ENCODE measurements at places on chromosomes 2 and 18.
A peak's percentile ranks its signal among the peaks of the same experiment; 100 is the strongest.

DNA sequence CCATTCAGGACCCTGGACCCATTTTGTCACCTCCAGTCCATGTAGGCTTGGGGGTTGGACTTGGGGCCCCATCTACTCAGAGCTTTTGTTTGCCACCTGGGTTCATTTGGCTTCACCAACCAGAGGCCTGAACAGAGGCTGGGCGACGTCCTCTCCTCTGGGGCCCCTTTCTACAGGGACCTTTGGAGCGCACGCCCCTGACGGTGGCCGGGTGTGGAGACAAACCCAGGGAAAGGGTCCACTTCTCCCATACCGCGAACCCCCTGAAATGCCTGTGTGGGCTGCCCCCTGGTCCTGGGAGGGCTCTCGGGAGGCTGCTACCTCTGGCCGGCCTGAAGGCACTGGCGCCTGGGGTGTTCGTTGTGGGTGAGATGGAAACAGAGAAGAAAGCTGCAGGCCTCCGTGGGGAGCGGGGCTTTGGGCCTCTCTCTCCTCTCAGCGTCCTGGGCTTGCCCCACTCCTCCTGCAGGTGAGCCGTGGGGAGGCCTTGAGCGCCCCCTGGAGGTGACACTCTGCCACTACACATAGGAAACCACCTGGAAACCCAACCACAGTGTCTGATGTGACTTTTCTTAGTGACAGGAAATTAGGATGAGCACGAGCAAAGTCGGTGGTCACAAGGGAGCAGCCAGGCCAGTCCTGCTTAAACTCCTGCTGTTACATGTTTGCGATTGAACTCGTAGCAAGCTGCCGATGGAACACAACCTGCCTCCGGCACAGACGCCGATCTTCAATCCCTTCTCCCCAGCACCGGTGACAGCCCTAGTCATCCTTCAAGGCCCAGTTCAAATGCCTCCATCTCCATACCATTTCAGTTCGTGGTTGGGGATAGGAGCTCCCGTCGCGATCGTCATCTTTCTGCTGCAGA is 12.0 kb upstream of the NTSR2 start:
- peak overlapping the region; percentile 37 for H3K27ac ChIP-seq
- H3K36me3 ChIP-seq, result no peaks in the 10 kb centered on the region
- peaks cover 7% of the 10 kb centered on the region for H3K4me1 ChIP-seq
- peaks cover 56% of the 10 kb centered on the region for H3K27me3 ChIP-seq

GRCh38 chr2:229296536-229296935 is 25.4 kb upstream of the PID1 start:
- H3K27me3 ChIP-seq, result peaks cover 6% of the 10 kb centered on the region
- no peak overlapping the region for H3K27ac ChIP-seq
- no peak overlapping the region for H3K4me3 ChIP-seq
- no peaks in the 10 kb centered on the region for H3K4me1 ChIP-seq
- no peak for DNase-seq

DNA sequence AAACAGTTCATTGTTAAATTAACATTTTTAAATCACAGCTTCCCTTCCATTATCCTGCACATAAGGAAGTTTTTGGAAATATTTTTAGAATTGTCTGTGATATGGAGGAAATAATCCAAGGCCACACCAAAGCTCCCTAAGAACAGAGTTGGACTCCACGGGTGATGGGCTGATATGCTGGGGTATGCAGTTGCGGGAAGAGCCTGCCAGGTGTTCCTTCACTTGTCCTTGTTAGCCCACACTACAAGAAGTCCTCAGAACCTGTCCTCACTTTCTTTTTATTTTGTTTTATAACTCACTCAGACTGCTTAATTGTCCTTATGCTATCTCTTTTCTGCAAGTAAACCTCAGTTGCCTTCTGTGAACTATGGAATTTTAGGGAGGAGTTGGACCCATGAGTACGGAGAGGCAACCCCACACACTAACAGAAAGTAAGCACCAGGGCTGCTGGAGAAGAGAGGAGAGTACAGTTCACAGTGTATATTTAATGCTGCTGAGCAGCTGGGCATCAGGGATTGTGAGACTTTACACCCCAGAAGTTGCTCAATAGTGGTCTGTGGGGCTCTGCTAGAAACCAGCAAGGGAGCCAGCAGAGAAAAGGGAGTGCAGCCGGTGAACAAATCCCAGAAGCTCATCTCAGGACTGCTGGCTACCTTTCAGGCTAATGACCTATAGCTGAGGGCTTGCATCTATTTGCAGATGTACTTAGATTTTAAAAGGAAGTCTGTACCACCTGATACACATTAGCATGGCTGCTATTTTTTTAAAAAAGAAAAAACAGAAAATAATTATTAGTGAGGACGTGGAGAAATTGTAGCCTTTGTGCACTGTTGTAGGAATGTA is 280.1 kb upstream of the STON1 start:
- no peaks in the 10 kb centered on the region for H3K27me3 ChIP-seq
- no peaks in the 10 kb centered on the region for H3K36me3 ChIP-seq
- no peak overlapping the region for H3K27ac ChIP-seq
- no peaks in the 10 kb centered on the region for H3K4me1 ChIP-seq

GRCh38 chr18:42632801-42633200 is 482.7 kb downstream of the RIT2 start:
- no peaks in the 10 kb centered on the region for H3K36me3 ChIP-seq
- DNase-seq, result no peak

DNA sequence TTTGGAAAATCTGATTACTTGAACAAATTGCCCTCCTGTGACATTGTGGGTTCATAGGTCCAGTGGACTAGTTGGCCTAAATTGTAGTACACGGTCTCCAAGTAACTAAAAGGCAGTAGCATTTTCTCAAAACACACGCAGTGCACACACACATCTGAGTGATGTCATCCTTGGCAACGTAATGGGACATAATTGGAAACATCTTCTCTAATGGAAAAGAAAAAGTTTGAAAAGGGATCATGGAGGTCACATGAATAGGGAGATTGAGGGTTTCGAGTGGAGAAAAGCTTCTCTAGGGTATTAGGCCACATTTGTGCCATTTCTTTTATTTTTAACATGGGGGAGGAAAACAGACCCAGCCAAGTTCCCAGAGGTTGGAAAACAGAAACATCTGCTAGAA is 93.3 kb downstream of the MAP4K4 start:
- H3K4me3 ChIP-seq, result no peak overlapping the region
- H3K36me3 ChIP-seq, result peaks cover 6% of the 10 kb centered on the region
- no peak for DNase-seq
- peaks cover 18% of the 10 kb centered on the region for H3K4me1 ChIP-seq
- H3K27me3 ChIP-seq, result no peaks in the 10 kb centered on the region
- no peak overlapping the region for H3K27ac ChIP-seq

DNA sequence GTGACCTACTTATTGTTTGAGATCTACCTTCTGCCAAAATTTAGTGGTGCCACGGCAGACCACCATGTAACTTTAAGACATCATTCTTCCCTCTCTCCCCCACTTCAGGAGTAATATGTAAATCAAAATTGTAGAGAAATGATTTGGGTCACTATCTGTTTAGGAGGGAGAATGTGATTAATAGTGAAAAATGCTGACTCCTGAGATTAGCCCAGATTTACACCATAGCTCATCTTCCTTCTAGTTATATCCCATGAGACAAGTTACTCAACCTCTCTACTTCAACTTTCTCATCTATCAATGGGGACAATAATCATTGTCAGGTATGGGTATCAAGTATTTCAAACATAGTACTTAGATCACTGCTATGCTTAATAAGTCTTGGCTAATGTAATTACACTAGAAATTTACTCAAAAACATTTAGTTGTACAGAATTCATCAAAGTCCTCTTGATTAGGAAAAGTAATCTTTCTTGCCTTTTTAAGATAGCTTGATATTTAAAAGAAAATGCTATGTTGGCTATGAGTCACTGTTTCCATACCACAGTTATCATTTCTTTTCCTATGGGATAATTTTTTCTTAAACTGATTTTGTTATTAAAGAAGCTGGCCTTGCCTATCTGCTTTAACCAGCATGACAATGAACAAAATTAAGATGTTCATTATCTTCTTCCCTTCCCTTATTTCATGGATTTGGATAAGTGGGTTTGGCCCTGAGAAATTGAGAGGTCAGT is 1038.9 kb upstream of the ZEB2 start:
- no peak for DNase-seq
- H3K27ac ChIP-seq, result no peak overlapping the region

DNA sequence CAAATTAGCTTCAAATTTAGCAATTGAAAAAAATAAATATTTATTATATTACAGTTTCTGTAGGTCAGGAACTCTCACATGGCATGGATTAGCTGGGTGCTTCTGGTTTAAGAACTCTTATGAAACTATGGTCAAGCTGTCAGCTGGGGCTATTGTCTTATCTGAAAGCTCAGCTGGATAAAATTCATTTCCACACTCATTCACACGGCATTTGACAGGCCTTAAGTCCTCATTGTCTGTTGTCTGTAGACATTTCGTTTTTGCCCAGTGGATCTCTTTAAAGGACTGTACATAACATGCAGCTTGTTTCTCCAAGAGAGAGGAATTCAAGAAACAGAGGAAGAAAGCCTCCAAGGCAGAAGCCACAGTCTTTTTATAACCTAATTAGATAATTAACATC is 1556.8 kb upstream of the SLC39A10 start:
- DNase-seq, result no peak
- H3K27ac ChIP-seq, result no peak overlapping the region
- H3K4me3 ChIP-seq, result no peak overlapping the region
- no peaks in the 10 kb centered on the region for H3K4me1 ChIP-seq

DNA sequence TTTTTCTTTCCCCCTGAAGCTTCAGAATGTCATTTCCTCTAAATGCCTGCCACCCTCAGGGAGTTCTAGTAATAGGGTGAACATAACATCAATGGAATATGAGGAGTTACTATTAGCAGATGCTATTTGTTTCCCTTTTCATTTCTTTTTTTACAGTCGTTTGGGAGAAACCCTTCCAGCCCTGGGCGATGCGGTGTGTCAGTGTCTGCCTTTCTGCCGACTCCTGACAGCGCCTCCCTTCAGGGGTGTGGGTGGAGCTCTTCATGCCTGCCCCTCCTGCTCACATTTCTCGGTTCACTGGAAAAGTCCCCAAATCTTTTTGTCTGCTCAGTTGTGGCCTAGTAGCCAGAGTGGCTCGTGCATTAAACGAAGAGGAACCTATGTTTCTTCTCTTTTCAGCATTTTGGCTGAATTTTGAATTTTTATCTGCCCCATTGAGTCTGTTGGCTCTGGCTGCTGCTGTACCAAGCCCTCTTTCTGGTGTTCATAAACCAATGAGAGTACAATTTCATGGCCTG is 72.3 kb downstream of the FMNL2 start:
- peaks cover 54% of the 10 kb centered on the region for H3K4me1 ChIP-seq
- no peaks in the 10 kb centered on the region for H3K36me3 ChIP-seq
- DNase-seq, result no peak
- H3K27me3 ChIP-seq, result no peaks in the 10 kb centered on the region
- peak overlapping the region; percentile 35 for H3K27ac ChIP-seq
- H3K4me3 ChIP-seq, result no peak overlapping the region

DNA sequence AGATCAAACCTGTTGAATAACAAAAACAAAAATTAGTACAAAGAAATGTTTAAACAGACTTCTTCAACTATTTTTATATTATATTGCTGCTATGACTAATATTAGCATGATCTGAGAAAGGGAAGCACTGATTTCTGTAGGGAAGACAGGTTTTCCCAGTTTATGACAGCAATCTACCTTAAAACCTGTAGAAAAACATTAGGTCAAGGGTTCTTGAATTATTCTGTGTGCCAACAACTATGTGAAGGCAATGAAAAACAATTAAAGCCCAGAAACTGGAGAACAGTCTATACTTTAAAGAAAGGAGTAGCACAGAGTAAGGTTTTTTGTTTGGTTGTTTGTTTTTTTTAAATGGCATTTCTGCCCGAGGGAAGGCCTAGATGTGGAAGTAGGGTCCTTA is 23.3 kb downstream of the PUM2 start:
- DNase-seq, result no peak
- H3K4me3 ChIP-seq, result no peak overlapping the region
- H3K27me3 ChIP-seq, result no peaks in the 10 kb centered on the region
- H3K4me1 ChIP-seq, result peaks cover 17% of the 10 kb centered on the region
- peak overlapping the region; percentile 23 for H3K27ac ChIP-seq

DNA sequence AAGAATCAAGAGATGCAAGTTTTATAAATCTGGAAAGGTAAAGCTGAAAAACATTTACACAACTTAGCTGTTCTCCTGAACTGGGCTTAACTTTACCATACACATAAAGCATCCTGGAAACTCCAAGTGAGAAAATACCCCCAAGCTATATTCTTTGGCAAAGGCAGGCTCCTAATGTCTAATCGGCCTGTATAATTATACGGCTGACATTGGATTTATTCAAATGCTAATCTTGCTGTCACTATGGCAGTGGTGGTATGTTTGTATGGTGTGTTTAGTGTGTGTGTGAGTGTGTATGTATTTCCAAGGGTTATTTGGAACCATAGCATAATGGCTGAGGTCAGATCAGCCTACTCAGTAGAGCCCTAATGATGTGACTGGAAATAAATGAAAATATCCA is 1031.8 kb upstream of the ZEB2 start:
- no peak for DNase-seq
- H3K36me3 ChIP-seq, result no peaks in the 10 kb centered on the region
- H3K27me3 ChIP-seq, result no peaks in the 10 kb centered on the region
- H3K4me3 ChIP-seq, result no peak overlapping the region

DNA sequence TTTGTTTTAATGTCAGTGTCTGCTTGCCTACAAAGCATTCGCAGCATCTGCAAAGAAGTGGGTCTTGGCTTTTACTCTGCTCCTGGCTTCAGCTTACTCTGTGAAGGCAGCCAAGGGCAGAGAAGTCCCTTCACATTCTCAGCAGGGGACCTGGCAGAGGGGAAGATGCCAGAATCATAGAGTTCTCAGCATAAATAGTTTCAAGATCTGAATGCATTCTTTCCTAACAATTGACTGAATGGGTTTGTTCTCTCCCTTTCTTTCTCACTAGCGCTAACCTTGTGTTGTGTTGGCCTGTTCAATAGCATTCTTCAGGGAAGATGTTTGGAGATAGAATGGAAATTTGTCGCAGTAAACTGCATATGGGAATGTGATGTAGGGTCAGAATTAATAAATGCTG is 106.9 kb downstream of the FARSB start:
- no peak for DNase-seq
- H3K27me3 ChIP-seq, result peaks cover 16% of the 10 kb centered on the region
- H3K4me3 ChIP-seq, result no peak overlapping the region
- H3K4me1 ChIP-seq, result no peaks in the 10 kb centered on the region
- H3K27ac ChIP-seq, result no peak overlapping the region

DNA sequence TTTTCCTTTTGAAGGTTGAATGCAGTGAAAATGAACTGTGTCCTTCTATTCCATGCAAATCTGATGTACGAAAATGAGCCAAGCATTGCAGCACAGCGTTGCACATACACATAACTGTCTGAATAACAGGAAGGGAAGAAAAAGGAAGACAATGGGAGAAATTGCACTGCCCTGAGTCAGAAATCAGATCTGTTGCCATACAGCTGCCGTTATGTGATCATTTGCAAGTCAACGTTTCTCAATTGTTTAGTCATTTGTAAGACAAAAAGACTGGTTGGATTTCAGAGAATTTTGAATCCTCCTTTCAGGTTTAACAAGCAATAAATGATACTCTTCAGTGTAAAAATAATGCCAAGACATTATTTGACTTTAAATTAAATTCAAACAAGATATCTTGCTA is 284.1 kb downstream of the DSEL start:
- H3K4me1 ChIP-seq, result no peaks in the 10 kb centered on the region
- H3K4me3 ChIP-seq, result no peak overlapping the region
- H3K27ac ChIP-seq, result no peak overlapping the region

GRCh38 chr2:137178951-137179377 is 413.6 kb downstream of the THSD7B start:
- H3K4me1 ChIP-seq, result peaks cover 6% of the 10 kb centered on the region
- no peaks in the 10 kb centered on the region for H3K36me3 ChIP-seq
- H3K27ac ChIP-seq, result no peak overlapping the region

Data from progenitor cell of endocrine pancreas (in vitro differentiated cells).